ENCODE measurements at places on chromosomes 12 and 14. TPM values are rescaled to one million over a fixed set of nuclear protein-coding genes. Genes with fewer than 3 reads are reported as not detected.

The KLRK1 gene
- not detected for total RNA-seq

The EML1 gene
- total RNA-seq: 42.3 TPM

DNA sequence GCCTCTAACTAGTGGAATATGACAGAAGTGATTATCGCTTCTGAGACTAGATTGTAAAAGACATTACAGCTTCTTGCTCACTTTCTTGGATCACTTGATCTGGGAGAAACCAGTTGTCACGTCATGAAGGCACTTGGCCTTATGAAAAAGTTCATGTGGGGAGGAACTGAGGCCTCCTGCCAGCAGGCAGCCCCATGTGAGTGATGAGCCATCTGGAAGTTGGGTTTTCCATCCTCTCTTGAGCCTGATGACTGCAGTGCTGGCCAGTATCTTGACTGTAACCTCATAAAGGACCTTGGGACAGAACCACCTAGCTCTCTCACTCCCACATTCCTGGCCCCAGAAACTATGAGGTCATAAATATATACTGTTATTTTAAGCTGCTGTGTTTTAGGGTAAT lies 28.0 kb downstream of the TTLL5 start:
- H3K27ac ChIP-seq: no peak overlapping the region
- DNase-seq: peak; percentile 61
- peaks cover 13% of the 10 kb centered on the region for H3K36me3 ChIP-seq
- H3K27me3 ChIP-seq: no peaks in the 10 kb centered on the region
- H3K4me3 ChIP-seq: no peak overlapping the region
- H3K4me1 ChIP-seq: peaks cover 4% of the 10 kb centered on the region

DNA sequence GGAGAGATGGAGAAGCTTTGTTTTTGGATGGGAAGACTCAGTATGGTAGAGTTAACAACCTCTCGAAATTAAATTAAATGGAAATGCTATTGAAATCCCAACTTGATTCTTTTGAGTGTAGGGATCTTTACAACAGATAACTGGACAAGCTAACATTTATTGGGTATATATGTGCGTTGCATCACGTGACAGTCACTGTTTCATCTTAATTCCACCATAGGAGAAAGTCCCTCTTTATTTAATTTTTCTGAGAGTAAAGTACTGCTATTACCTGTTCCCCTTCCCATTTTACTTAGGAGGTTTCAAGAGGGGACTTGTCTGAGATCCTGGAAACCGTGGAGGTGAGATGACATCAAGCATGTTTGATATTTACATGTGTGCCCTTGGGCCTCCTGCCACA lies 11.1 kb upstream of the DAO start:
- H3K4me3 ChIP-seq: no peak overlapping the region
- peaks cover 2% of the 10 kb centered on the region for H3K4me1 ChIP-seq
- no peak overlapping the region for H3K27ac ChIP-seq
- H3K36me3 ChIP-seq: no peaks in the 10 kb centered on the region
- H3K27me3 ChIP-seq: no peaks in the 10 kb centered on the region
- no peak for DNase-seq

- no peaks in the 10 kb centered on the region for H3K27me3 ChIP-seq
- peaks cover 90% of the 10 kb centered on the region for H3K36me3 ChIP-seq
- H3K4me3 ChIP-seq: no peak overlapping the region
- no peak for DNase-seq
- H3K4me1 ChIP-seq: peaks cover 12% of the 10 kb centered on the region
Observed at GRCh38 chr14:68893566-68893965, 85.5 kb downstream of the ACTN1 start.

DNA sequence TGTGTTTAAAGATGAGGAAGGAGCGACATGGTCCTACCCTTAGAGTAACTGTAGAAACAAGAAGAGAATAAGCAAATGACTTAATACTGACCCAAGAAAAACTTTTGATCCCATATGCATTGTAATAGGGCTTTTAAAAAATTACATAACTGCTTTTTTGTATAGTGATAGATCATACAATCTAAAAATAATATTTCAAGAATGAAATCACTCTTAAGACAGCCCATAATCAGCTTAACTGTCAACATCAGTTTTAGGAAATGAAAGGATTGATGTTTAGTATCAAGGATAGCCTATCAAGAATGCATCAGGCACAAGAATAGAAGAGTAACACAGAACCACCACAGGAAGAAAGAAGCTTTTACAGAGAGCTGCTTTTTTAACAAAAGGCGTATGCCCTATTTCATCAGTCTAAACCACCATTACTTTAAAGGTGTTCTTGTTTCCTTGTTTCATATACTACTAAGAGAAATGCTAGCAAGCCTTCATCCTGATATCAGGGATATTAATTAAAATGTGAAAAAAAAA lies 64.5 kb downstream of the MARK3 start:
- H3K4me1 ChIP-seq: peaks cover 13% of the 10 kb centered on the region
- H3K4me3 ChIP-seq: no peak overlapping the region
- no peaks in the 10 kb centered on the region for H3K27me3 ChIP-seq

- peaks cover 2% of the 10 kb centered on the region for H3K4me1 ChIP-seq
- H3K27ac ChIP-seq: peak overlapping the region; percentile 78
- H3K36me3 ChIP-seq: no peaks in the 10 kb centered on the region
- DNase-seq: peak; percentile 75
- peaks cover 1% of the 10 kb centered on the region for H3K27me3 ChIP-seq
- H3K4me3 ChIP-seq: peak overlapping the region; percentile 41
Observed at GRCh38 chr12:4164559-4165558, 108.7 kb upstream of the CCND2 start.

DNA sequence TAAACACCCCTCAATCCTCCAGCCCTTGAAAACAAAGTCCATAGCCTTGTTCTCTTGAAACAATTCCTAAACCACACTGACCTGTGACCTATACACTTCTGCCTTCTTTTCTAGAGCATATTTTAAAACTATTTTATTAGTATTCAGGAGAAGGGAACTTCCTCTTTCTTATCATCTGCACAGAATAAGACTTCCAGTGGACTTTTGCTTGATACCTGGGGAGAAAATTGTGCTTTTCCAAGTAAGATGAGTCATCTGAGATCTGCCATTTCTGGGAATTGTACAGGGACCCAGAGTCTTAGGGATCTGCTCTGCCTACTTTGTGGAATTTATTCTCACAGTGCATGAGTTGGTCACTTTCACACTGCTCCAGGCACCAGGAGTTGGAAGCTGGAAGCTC lies 10.5 kb upstream of the WNT5B start:
- no peak overlapping the region for H3K27ac ChIP-seq
- peak; percentile 26 for DNase-seq
- no peaks in the 10 kb centered on the region for H3K27me3 ChIP-seq
- H3K4me3 ChIP-seq: no peak overlapping the region
- peaks cover 6% of the 10 kb centered on the region for H3K4me1 ChIP-seq

GRCh38 chr14:92035890-92036289 lies 4.0 kb downstream of the TRIP11 start:
- H3K27ac ChIP-seq: no peak overlapping the region
- H3K36me3 ChIP-seq: peaks cover 10% of the 10 kb centered on the region
- H3K4me1 ChIP-seq: peaks cover 5% of the 10 kb centered on the region
- no peak for DNase-seq

DNA sequence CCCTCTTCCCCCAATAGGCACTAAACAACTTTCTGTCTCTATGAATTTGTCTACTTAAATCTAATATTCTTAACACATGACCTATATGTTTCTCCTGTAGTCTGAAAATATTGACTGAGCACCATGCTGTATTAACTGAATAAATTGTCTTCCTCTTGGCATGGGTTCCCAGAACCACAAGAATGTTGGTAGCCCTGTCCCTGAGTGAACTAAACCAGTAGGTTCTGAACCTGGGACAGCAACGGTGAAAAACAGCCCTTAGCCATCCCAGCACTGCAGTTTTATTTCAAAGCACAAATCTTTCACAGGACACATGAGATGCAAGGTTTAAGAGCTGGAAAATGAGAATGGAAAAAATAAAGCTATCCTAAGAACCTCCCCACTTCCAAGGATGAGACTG lies 20.4 kb upstream of the HSP90B1 start:
- peak; percentile 37 for DNase-seq
- H3K27ac ChIP-seq: peak overlapping the region; percentile 29
- no peak overlapping the region for H3K4me3 ChIP-seq
- peaks cover 15% of the 10 kb centered on the region for H3K4me1 ChIP-seq

DNA sequence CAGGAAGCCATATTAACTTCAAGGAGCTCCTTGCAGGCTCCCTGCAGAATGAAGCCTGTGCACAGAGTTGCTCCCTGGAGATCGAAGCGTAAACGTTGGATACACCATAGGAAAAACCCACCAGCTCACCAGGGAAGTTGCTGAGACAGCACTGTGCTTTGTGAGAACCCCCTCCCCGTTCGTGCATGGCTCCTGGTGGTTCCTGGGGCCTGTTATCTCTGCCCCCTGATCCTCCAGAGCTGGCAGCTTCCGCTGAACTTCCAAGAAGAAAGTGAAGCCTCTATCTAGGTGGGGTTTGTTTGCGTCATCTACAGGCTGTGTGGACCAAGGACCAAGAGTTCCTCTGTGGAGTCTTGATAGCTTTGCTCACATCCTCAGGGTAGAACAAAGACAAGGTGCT lies 2.4 kb upstream of the CCDC85C start:
- no peak overlapping the region for H3K4me3 ChIP-seq
- H3K27ac ChIP-seq: no peak overlapping the region
- no peak for DNase-seq
- H3K4me1 ChIP-seq: peaks cover 11% of the 10 kb centered on the region
- no peaks in the 10 kb centered on the region for H3K27me3 ChIP-seq

- no peaks in the 10 kb centered on the region for H3K36me3 ChIP-seq
- DNase-seq: no peak
- H3K4me1 ChIP-seq: no peaks in the 10 kb centered on the region
- no peak overlapping the region for H3K4me3 ChIP-seq
- no peak overlapping the region for H3K27ac ChIP-seq
Observed at GRCh38 chr12:42284157-42284556, 41.7 kb downstream of the ZCRB1 start.
